CD14-positive monocyte (primary cell): ENCODE measurements at places on chromosomes 6 and 20. TPM values are rescaled to one million over a fixed set of nuclear protein-coding genes. Genes with fewer than 3 reads are reported as not detected.

- no peaks in the 10 kb centered on the region for H3K27me3 ChIP-seq
- no peak overlapping the region for H3K4me3 ChIP-seq
Observed at GRCh38 chr6:105898286-105898685, 187.8 kb upstream of the PRDM1 start.

DNA sequence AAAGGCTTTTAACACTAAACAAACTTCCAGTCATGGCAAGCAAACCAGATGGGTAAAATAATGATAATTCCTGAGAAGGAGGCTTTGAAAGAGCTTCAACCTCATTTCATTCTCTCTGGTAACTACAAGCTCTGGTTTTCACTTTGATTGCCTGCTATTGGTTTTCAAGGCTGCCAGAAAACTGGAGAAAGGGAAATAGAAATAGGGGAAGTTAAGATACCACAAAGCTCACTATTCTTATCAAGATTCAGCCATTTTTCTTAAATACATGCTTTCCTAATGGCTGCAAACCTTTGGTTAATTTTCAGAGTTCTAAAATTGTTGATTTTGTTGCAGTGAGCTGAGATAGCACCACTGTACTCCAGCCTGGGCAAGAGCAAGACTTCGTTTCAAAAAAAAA is 42.5 kb upstream of the NELFCD start:
- no peaks in the 10 kb centered on the region for H3K36me3 ChIP-seq
- peak; percentile 24 for DNase-seq
- no peak overlapping the region for H3K4me3 ChIP-seq
- H3K27ac ChIP-seq, result no peak overlapping the region

- no peak for DNase-seq
- H3K27ac ChIP-seq, result no peak overlapping the region
- H3K27me3 ChIP-seq, result peaks cover 3% of the 10 kb centered on the region
- H3K4me1 ChIP-seq, result peaks cover 10% of the 10 kb centered on the region
Observed at GRCh38 chr6:13493147-13493546, 5.7 kb upstream of the GFOD1 start.

Gene OLIG3
- not detected for polyA plus RNA-seq

Gene PTCRA
- 0.55 TPM for polyA plus RNA-seq

Gene TMC2
- not detected for polyA plus RNA-seq

- H3K36me3 ChIP-seq, result no peaks in the 10 kb centered on the region
- no peak overlapping the region for H3K4me3 ChIP-seq
- H3K27ac ChIP-seq, result no peak overlapping the region
- DNase-seq, result no peak
Observed at GRCh38 chr20:37627060-37627766, 66.6 kb upstream of the CTNNBL1 start.

GRCh38 chr20:63972312-63973159 is 2.8 kb upstream of the ZNF512B start:
- no peak overlapping the region for H3K4me3 ChIP-seq
- H3K27me3 ChIP-seq, result peaks cover 18% of the 10 kb centered on the region
- no peak overlapping the region for H3K27ac ChIP-seq
- H3K36me3 ChIP-seq, result no peaks in the 10 kb centered on the region
- peak; percentile 6 for DNase-seq

- H3K27ac ChIP-seq, result no peak overlapping the region
- no peaks in the 10 kb centered on the region for H3K36me3 ChIP-seq
- H3K4me3 ChIP-seq, result no peak overlapping the region
- no peak for DNase-seq
Observed at GRCh38 chr20:31831771-31832306, 12.7 kb downstream of the MYLK2 start.

DNA sequence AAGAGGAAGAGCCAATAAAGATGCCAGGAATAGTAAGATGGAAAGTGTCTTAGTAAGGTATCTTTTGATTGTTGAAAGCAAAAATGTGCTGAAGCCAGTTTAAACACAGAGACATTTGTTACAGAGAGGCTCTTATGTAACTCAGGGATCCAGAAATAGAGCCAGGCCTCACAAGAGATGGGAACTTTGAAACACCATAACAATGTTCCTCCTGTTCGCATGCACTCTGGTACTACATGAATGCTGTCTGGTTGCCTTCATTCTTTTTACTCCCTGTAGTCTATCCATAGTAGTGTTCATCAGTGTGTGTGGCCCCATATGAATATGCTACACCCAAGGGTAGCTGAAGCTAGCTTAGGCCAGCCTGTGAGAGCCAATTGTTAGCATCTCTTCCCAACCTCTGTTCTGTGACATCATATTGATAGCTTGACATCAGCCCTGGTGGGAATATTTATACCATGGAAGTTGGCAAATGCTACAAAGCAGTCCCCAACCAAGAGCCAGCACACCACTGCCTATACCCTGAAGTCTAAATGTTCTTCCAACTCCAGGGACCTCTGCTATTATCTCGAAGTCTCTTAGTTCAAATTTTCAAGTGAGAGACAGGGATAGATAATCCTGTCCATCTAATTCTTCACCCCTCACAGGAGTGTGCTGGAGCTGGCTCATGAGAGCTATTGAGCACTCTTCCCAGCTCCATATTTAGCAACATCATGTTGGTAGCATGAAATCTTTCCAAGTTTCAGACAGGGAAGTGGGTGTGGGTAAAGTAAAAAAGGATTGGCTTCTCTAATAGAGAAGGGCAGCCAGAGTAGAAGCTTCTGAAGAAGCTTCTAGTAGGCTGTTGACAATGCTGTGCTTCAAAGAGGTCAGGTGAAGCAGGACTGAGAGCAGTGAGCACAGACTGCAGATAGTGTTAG is 7.0 kb downstream of the NDUFAF5 start:
- no peak for DNase-seq
- peaks cover 73% of the 10 kb centered on the region for H3K36me3 ChIP-seq
- H3K4me3 ChIP-seq, result no peak overlapping the region

Gene ZC2HC1B
- polyA plus RNA-seq, result not detected

Gene CNKSR3
- polyA plus RNA-seq, result not detected in 2 replicates

Gene HMGN3
- polyA plus RNA-seq, result 106 TPM

DNA sequence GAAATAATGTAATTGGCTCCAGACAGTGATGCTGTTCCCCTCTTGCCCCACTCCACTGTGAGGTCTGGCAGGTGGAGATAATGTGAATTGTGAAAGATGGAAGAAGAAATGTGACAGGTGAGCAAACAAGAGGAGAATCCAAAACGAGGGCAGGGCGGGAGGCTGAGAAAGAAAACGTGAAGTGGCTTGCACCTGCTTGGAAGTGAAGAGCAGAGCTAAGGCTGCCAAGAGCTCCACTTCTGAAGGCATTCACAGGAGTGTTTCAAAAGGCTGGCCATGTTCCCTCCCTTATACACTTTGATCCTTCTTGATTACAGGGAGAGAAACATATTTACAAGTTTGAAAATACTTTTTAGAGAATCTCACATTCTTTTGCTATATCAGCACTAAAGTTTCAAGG is 359.4 kb downstream of the EPHA7 start:
- H3K4me3 ChIP-seq, result no peak overlapping the region
- H3K27me3 ChIP-seq, result no peaks in the 10 kb centered on the region
- H3K36me3 ChIP-seq, result no peaks in the 10 kb centered on the region
- no peak for DNase-seq
- no peak overlapping the region for H3K27ac ChIP-seq

- no peaks in the 10 kb centered on the region for H3K4me1 ChIP-seq
- no peak overlapping the region for H3K27ac ChIP-seq
- H3K4me3 ChIP-seq, result no peak overlapping the region
- DNase-seq, result no peak
Observed at GRCh38 chr6:7832904-7833750, 77.5 kb downstream of the TXNDC5 start.

Gene KIZ
- polyA plus RNA-seq, result 7.2 TPM

Gene ZGPAT
- 56.0 and 58.6 TPM in 2 replicates for polyA plus RNA-seq

GRCh38 chr6:101394936-101395335 is 1.4 kb downstream of the GRIK2 start:
- no peak overlapping the region for H3K27ac ChIP-seq
- H3K27me3 ChIP-seq, result peaks cover 75% of the 10 kb centered on the region
- no peaks in the 10 kb centered on the region for H3K4me1 ChIP-seq
- DNase-seq, result no peak
- no peaks in the 10 kb centered on the region for H3K36me3 ChIP-seq

Gene TBCC
- 31.3 TPM for polyA plus RNA-seq

GRCh38 chr6:117481926-117482239 is 591 bp upstream of the DCBLD1 start:
- no peak overlapping the region for H3K27ac ChIP-seq
- H3K36me3 ChIP-seq, result no peaks in the 10 kb centered on the region
- DNase-seq, result no peak
- peak overlapping the region; percentile 31 for H3K4me3 ChIP-seq
- peaks cover 16% of the 10 kb centered on the region for H3K4me1 ChIP-seq
- H3K27me3 ChIP-seq, result peaks cover 22% of the 10 kb centered on the region

Gene FAXC
- polyA plus RNA-seq, result not detected

Gene LAMP5
- 1.5 TPM for polyA plus RNA-seq

DNA sequence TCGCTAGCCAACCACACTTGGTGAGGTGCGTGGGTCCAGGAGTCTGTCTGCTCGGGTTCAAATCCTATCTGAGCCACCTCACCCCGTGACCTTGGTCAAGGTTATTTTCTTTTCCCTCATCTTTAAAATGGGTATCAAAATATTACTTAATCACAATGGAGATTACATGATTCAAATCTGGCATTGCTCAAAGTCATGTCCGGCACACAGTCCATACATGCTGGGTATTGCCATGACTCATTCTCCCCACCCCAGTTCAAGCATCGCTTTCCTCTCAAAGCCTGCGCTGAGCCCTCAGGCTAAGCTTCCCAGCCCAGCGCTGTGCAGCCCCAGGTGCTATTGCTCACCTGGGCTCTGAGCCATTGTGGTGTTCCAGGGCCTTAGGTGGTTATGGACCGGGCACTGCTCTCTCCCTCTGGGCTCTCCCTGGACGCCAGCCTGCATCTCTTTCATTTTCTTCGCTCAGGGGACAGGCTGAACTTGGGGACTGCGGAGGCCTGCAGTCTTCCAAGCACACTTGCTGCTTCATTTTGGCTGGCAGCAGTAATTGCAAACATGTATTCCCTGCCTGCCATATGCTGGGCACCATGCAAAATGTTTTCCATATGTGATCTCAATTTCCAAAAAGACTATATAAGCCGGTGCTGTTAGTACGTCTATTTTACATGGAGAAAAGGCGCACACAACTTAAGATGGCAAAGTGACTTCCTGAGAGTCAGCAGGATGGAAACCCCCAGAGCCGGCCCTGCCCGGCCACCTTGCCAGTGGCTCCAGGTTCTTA is 27.3 kb downstream of the WRNIP1 start:
- no peak overlapping the region for H3K4me3 ChIP-seq
- peak; percentile 71 for DNase-seq
- peaks cover 68% of the 10 kb centered on the region for H3K4me1 ChIP-seq

Gene FOXC1
- polyA plus RNA-seq, result not detected

DNA sequence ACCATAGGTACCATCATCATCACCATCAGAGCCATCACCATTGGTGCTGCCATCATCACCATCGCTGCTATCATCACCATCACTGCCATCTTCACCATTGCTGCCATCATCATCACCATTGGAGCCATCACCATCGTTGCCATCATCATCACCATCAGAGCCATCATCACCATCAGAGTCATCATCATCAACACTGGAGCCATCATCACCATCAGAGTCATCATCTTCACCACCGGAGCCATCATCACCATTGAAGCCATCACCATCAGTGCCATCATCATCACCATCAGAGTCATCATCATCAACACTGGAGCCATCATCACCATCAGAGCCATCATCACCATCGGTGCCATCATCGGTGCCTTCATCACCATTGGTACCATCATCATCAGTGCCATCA is 338.7 kb downstream of the TAF4 start:
- H3K27me3 ChIP-seq, result no peaks in the 10 kb centered on the region
- no peak overlapping the region for H3K4me3 ChIP-seq
- H3K4me1 ChIP-seq, result no peaks in the 10 kb centered on the region
- H3K36me3 ChIP-seq, result no peaks in the 10 kb centered on the region
- no peak overlapping the region for H3K27ac ChIP-seq

DNA sequence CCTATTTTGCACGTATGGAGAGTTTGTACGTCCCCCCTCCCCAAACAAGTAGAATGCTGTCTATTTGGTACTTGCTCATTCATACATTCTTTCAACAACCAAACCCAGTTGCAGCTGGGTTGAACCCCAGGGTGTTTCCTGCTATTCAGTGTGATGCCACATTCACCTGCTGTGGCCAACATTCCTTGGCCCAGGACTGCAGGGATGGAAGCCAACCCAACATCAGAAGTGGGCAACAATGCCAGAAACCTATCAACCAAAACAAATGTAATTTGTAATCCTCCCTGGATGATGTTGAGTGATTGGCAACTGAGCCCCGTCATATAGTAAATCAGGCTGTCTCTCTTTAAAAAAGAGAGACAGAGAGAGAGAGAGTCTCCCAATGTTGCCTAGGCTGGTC is 8.9 kb downstream of the NT5E start:
- H3K27ac ChIP-seq, result no peak overlapping the region
- H3K27me3 ChIP-seq, result peaks cover 16% of the 10 kb centered on the region
- H3K4me3 ChIP-seq, result no peak overlapping the region
- no peak for DNase-seq
- H3K36me3 ChIP-seq, result no peaks in the 10 kb centered on the region

GRCh38 chr20:11976966-11977365 is 59.3 kb downstream of the BTBD3 start:
- DNase-seq, result no peak
- no peaks in the 10 kb centered on the region for H3K36me3 ChIP-seq
- H3K4me3 ChIP-seq, result no peak overlapping the region
- no peaks in the 10 kb centered on the region for H3K27me3 ChIP-seq
- H3K27ac ChIP-seq, result no peak overlapping the region
- no peaks in the 10 kb centered on the region for H3K4me1 ChIP-seq

Gene NRN1
- polyA plus RNA-seq, result not detected

DNA sequence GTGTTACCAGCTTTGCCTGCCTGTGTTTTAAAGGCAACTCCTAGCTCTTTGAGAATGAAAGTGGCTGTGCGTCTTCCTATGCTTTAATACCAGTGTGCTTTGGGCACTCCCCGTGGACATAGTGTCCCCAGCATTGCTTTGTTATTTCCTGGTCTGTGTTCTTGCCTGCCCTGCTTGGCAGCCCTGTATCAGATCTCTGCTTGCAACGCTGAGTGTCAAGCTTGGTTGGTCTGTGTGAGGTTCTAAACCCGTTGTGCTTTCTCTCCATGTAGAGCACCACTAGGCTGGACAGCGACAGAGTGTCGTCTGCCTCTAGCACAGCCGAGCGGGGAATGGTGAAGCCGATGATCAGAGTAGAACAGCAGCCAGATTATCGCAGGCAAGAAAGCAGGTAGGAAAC is 80.2 kb downstream of the AFDN start:
- no peak for DNase-seq
- H3K4me1 ChIP-seq, result no peaks in the 10 kb centered on the region
- H3K4me3 ChIP-seq, result no peak overlapping the region

- DNase-seq, result no peak
- H3K4me3 ChIP-seq, result no peak overlapping the region
- no peaks in the 10 kb centered on the region for H3K27me3 ChIP-seq
- H3K36me3 ChIP-seq, result no peaks in the 10 kb centered on the region
- H3K27ac ChIP-seq, result no peak overlapping the region
- H3K4me1 ChIP-seq, result peaks cover 8% of the 10 kb centered on the region
Observed at GRCh38 chr6:89144354-89144906, 1.4 kb upstream of the PM20D2 start.

- no peaks in the 10 kb centered on the region for H3K27me3 ChIP-seq
- H3K4me1 ChIP-seq, result no peaks in the 10 kb centered on the region
- H3K4me3 ChIP-seq, result no peak overlapping the region
- DNase-seq, result no peak
- no peak overlapping the region for H3K27ac ChIP-seq
Observed at GRCh38 chr6:109260701-109261100, 121.6 kb downstream of the CD164 start.

GRCh38 chr6:20905377-20905776 is 371.1 kb downstream of the CDKAL1 start:
- H3K4me1 ChIP-seq, result peaks cover 4% of the 10 kb centered on the region
- no peak for DNase-seq
- no peaks in the 10 kb centered on the region for H3K27me3 ChIP-seq
- no peaks in the 10 kb centered on the region for H3K36me3 ChIP-seq
- H3K27ac ChIP-seq, result no peak overlapping the region
- no peak overlapping the region for H3K4me3 ChIP-seq

Gene SASH1
- polyA plus RNA-seq, result 3.6 and 4.7 TPM in 2 replicates
